ENCODE measurements at places on chromosomes 2 and 18.
A peak's percentile ranks its signal among the peaks of the same experiment; 100 is the strongest.

DNA sequence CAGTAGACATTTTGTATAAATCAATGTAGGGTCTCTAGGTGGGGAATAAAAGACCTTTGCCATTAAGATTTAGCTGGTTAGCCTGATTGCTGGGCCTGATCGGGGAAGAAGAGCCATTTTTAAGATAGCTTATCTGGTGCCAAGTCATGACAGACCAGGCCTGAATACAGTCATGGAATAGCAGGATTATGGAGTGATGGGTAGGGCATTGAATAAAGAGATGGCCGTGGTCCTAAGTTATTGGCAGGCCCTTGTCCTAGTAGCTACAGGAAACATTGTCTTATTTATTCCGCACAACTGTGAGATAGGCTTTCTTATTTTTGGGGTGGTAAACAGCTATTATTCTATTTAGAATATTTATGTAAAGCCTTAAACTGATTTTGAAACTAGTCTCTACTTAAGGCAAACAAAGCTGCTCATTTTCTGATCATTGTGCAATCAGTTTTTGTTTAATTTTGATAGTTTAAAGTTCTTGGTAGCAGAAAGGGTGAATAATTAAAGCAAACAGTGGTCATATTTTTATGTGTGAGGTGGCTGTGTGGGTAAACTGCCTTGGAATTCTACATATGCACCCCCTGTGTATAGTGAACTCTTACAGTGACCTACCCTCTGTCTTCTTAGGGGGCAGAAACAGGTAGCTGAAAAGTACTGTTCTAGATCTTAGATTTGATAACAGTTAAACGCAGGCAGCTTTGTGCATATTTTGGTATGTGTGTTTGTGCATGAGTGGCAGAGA, 22.6 kb downstream of the ZNF236 start:
- DNase-seq = no peak

DNA sequence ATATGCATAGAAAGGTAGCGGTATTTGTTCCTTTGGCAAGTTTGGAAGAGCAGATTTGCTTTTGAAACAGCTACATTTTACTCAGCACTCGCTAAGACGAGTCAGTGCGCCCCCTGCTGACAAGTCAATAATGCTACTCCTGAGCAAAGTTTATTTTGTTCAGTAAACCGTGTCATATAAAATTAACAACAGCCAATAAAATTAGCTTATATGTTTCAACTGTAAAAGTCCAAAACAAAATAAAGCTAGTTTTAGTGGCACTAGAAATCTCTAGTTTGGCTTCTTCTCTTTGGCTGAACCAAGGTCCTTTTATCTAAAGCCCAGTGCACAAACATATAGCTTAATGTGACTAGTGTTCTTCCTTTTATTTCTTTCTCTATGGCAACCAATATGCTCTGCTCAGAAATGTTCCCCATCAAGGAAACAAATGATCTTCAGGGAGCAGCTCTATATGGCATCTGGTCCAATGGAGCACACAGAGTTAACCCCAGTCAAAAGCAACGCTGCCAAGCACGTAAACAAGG, 4.2 kb upstream of the POU3F3 start:
- DNase-seq = no peak

- no peak for DNase-seq
Observed at GRCh38 chr18:56089612-56090258, 501.7 kb upstream of the TCF4 start.

DNA sequence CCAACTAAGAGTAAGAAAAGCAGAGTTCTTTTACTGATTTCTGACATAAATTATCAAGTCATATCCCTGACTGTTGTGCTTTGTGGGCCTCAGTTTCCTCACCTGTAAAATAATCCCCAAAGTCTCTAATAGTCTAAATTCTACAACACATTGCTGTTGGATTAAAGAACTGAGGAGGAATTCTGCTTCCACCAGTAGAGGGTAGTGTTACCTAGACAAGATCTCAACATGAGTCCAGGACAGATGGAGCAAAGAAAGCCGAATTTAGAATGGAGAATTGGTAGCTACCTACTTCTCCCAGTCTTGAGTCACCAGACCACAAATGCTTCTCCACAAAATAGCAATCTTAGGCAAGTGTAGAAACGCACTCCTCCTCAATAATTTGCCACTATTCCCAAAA, 462.5 kb upstream of the FSHR start:
- DNase-seq = no peak

GRCh38 chr18:9526458-9526857, 51.1 kb downstream of the RALBP1 start:
- DNase-seq = no peak

GRCh38 chr2:12416600-12416999, 300.1 kb upstream of the TRIB2 start:
- peak; percentile 72 for DNase-seq

- no peak for DNase-seq
Observed at GRCh38 chr2:203177361-203177760, 61.5 kb upstream of the CYP20A1 start.

DNA sequence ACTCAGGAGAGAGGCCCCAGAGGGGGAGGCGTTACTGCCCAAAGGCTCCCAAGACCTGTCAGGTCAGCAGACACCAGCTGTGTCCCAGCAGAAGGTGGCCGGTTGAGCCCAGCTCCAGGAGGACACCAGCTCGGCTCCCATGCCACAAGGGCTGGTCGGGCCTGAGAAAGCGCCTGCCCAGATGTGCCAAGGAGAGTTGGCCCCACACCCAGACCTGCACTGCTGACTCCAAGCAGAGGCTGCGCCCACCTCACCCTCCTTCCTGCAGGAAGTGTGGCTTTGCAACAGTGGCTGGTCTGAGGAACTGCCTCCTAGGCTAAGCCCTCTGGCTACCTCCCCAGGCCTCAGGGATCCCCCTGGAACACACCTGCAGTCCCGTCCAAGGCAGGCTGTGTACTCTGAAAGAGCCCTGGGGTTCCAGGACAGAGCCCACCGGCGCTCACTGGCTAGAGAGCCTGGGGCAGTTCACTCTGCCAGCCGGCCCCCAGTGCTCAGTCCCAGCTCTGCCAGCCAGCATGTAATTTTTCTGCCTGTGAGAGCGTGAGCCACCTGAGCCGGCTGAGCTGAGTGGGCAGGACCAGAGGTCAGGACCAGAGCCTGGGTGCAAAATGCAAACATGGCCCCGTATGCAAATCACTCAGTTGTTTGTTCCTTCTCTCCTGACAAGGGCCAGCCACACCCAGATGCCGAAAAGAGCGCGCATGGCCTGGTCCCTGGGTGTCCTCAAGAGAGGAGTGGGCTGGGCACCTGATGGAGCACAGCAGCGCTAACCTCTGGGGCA, 36.9 kb upstream of the PTMA start:
- DNase-seq = no peak

GRCh38 chr2:174035981-174036742, 71.0 kb upstream of the SP3 start:
- peak; percentile 67 for DNase-seq

DNA sequence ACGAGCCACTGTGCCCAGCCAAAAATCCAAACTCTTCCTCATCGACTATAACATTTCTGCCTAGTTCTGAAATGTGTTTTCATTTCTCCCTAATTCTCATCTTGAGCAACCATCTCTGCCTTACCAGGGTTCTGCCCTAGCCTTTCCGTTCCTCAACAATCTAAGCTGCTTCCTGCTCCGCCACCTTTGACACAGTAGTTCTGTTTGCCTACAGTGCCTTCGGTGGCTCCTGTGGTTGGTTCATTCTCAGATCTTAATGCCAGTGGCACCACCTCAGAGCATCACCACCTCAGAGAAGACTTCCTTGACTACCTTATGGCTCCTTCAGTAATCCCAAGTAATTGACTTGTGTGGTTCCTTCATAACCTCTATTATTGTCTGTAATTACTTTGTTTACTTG, 3.8 kb downstream of the SOCS6 start:
- DNase-seq = no peak

DNA sequence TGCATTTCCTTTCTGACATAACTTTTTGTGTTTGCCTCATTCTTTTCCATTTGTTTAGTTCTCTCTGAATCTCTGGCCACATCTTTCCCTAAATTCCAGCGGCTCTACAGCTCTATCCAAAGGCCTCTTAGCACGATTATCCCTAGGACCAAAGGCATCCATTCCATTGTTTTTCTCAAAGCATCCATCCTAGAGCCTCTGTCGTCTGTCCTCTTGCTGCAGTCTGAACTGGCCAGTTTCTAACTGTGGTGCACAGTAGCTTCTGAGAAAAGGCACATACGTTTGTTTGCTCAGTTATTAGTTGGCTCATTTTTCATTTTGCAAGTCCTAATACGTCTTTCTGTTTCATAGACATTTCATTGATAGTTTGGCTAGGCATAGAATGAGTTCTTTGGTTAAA, 45.7 kb upstream of the TCF7L1 start:
- no peak for DNase-seq

- no peak for DNase-seq
Observed at GRCh38 chr2:224022486-224022885, 16.6 kb downstream of the SERPINE2 start.

DNA sequence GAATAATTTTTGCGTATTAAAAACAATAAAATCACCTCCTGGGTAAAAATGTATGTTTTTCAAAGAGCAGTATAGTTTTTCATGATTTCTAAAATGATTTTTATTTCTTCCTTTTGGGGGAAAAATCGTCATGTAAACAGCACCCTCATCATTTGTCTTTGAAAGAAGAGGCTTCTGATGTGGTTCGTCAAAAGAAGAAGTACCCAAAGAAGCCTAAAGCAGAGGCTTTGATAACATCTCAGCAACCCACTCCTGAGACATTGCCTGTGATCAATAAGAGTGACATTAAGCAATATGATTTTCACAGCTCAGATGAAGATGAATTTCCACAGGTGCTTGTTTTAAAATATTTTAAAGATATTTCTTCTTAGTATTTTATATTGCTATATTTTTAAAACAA, 110.2 kb upstream of the KIF5C start:
- no peak for DNase-seq

DNA sequence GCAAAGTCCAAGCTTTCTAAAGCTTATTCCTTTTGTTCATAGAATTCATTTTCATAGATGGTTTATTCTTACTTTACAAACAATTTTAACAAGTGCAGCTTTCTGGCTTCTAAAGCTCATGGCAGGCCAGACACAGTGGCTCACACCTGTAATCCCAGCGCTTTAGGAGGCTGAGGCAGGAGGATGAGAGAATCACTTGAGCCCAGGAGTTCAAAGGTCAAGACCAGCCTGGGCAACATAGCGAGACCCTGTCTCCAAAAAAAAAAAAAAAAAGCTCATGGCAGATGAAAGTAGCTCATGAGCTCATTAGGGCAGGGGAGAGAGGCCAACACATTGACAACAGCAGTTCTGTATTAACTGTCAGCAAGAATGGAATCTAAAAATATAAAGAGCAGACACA, 28.1 kb upstream of the NPC1 start:
- DNase-seq = no peak

DNA sequence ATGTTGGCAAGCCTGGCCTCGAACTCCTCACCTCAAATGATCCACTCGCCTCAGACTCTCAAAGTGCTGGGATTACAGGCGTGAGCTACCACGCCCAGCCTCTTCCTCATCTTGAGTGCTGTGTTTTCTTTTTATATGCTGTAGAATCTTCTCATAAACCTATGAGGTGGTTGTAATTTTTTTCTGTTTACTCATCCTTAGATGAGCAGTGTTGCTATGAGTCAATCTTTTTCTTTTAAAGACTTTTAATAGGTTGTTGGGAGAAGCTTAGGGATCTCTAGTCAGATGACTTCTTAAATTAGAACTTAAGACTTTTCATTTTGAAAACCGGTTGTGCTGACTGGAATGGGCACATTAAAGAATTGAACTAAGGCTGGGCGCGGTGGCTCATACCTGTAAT, 8.7 kb upstream of the AAK1 start:
- DNase-seq = no peak

DNA sequence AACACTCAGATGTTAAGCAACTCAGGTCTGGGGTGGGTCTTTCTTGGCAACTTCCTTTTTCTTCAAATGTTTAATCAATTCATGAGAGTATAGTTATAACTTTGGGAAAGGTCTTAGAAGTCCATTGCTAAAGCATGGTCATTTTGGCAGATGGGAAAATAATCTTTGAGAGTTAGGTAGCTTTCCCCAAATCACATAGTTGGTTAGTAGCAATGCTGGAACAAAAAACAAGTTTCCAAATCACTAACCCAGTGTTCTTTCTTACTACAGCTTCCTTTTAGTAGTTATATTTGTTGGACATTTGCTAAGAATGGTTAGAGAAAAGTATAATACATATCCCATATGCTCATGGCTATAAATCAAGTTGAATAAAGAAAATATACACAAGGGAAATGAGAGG, 185.2 kb upstream of the SLC14A2 start:
- DNase-seq = no peak

DNA sequence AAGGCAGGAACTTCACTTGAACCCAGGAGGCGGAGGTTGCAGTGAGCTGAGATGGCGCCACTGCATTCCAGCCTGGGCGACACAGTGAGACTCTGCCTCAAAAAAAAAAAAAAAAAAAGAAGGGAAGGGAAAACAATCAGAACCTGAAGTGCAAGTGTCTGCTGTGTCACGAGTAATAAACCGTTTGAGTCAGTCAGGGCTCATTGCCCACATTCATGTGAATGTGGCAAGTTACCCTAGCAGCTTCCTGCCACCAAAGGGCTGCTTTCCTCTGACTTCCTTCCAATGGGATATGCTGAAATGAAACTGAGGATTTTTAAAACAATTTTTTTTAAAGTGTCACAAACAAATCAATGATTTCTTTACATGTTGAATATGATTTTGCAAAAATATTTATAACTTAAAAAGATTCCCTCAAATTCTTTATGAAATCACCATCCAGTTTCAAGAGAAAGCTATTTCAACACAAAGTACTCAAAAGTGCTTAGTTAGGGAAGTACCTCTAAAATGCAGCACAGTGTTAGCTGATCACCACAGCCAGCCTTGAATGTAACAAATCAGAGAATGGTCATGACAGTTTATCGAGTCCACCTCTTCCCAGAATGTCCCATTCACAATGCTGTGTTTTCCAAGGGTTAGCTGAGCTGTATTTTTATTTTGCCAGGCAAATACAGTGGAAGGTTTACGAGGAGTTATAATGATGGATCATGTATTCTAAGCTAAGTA, 36.4 kb downstream of the WDSUB1 start:
- DNase-seq = peak; percentile 87

- DNase-seq = no peak
Observed at GRCh38 chr2:18527326-18527725, 33.1 kb downstream of the RDH14 start.

DNA sequence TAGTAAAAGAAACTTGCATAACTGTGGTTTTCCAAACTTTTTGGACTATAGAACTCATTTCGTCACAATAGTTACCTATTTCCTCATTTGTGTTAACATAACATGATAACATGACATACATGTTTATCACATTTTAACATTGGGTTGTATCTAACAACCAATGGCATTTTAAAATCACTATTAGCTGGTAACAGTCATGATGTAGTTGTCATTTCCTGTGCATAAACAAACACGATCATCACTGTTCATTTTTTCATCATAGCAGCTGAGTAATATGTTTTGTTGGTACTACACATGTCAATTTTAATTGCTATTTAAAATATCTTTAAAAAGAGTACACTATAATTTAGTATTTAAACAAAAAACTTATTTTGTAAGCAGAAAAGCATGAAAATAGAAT, 402.4 kb downstream of the SATB2 start:
- DNase-seq = no peak
